ENCODE measurements at places on chromosomes 2 and 18.

GRCh38 chr2:177599139-177599688, 206.6 kb downstream of the AGPS start:
- no peak for DNase-seq

DNA sequence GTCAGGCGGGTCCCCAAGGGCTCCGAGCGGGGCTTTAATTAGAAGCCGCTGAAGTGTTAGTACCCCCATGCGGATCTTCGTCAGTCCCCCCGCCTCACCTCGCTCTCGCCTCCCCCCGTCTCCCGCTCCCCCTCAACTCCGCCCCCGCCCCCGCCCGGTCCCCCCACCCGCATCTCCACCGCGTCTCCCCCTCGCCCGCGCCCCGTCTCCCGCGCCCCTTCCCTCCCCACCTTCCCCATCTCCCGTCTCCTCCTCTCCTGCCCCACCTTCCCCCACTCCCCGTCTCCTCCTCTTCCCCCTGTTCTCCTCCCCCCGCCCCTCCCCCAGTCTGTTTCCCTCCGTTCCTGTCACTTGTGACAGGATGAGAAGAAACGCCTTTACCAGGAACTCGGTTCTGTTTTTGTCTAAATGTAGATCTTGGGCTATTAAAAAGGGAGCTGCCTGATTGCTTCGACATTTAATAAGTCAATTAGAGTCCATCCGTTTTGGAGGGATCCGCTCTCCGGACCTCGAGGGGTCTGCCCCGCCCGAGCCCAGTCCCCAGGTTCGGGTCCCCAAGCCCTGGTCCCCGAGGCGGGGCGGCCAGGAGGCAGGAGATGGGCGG, 969 bp upstream of the ALKAL2 start:
- no peak for DNase-seq

DNA sequence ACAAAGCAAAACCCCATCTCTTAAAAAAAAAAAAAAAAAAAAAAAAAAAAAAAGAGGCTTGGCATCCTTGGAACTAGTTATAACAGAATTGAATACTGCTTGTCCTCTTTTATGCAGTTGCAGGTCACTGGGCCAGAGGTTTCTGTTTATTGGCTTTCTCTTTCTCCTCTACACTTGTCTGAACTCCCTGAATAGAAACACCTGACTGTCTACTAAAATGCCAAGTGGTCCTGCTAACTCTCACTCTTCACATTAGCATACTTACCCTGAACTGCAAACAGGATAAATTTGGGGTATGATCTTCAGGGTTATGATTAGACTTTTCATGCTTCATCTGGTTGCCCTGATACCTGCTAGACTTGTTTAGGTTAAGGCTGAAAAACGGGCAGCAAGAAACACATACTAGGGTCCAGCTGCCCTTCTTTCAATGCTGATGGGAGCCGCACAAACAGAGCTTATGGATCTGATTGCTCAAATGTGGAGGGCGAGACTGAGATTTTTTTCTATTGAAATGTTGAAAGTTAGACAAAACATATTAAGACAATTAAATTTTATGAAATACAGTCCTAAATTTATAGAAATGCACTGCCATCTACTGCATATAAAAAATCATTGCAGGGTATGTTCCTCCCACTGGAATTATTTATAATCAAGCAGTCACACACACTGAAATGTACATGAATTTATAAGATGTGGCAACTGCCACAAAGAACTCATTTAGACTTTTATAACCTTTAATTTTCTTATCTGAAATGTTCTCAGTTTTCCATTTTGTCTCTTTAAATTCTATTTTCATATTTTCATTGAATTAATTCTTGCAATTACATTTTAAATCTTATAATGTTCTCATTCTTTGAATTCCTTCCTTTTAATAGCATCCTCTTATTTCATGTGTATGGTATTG, 40.8 kb downstream of the GTF3C3 start:
- no peak for DNase-seq

- peak; percentile 50 for DNase-seq
Measured at GRCh38 chr2:240614391-240614790, 10.9 kb upstream of the GPR35 start.

- DNase-seq = no peak
Measured at GRCh38 chr2:204909791-204910190, 364.5 kb downstream of the PARD3B start.

- no peak for DNase-seq
Measured at GRCh38 chr2:203077451-203077850, 62.8 kb downstream of the NBEAL1 start.

GRCh38 chr2:210568108-210568507, 11.7 kb downstream of the CPS1 start:
- no peak for DNase-seq

GRCh38 chr2:179097131-179097530, 47.2 kb upstream of the CCDC141 start:
- DNase-seq = no peak

GRCh38 chr2:45919711-45920111, 268.2 kb downstream of the PRKCE start:
- DNase-seq = no peak

GRCh38 chr18:76174451-76174850, 320.6 kb downstream of the ZNF516 start:
- DNase-seq = no peak

DNA sequence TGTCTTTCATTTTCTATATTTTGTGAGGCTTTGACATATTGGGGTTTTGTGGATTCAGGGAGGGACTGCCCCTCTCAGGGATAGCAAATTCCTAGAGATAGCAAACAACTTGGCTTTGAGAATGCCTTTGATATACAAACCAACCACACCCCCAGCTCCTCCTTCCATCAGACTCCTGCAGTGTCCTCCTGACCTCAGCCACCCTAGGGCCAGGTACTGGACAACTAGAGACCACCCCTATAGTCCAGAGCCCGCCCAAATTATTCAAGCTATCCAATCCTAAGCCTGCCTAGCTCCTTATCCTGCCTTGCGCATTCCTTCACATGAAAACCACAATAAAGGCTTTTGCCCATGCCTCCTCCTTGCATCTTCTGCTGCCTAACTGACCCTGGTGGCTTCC, 22.9 kb upstream of the STAM2 start:
- DNase-seq = no peak

DNA sequence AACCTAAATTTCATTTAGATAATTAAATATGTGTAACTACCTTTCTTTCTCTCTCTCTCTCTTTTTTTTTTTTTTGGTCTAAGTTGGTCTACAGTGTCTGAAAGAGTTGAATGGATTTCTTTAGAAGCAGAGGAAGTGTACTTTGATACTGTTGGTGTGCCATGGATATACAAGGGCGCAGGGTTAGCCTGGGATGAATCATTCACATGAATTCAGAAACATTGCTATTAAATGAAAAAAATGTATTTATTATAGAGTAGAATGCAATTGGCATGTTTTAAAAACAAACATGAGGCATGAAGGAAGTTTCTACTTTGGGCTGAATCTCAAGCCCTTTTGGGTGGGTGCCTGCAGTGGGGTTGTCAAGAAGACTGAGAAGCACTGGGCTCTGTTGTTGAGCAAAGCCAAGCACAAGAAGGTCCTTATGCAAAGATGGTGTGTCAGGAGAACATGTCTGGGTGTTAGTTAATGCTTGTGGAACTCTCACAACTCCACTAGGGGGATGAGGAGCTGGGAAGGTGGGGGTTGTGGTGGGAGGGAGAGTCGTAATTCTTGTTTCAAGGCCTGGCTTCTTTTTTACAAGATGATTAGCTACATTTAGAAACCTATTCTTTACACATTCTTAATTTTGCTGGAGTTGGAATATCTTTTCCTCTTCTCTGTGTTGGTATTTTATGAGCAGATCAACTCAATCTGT, 57.9 kb downstream of the LYPD6 start:
- DNase-seq = no peak

GRCh38 chr18:26462355-26462754, 86.0 kb downstream of the KCTD1 start:
- no peak for DNase-seq

GRCh38 chr2:48112911-48113680, 206.8 kb upstream of the FBXO11 start:
- DNase-seq = no peak

GRCh38 chr2:121351521-121352318, 66.7 kb upstream of the TFCP2L1 start:
- DNase-seq = no peak

DNA sequence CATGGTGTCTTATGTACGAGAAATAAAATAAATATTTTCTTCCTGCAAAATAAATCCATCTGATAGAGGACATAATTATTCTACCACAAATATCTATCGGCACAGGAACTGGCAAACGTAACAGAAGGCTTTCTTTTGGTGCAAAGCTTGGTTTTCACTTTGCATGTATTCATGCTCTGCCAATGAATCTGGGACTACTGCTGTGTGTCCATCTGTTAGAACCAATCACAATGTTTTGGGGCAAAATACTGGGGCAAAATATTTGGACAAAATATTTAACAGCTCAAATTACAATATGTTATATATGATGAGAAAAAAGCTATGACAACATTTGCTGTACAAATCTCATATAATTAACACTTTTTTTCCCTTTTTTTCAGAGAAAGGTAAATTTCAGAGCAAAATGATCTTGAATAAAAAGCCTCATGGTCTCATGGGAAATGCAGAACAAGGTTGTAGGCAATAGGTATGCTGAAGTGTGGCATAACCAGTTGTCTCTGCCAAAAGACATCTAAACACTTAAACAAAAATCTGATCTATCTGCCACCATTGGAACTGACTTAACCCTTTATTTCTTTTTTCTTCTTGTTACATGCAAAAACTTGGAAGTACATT, 923.2 kb downstream of the CPS1 start:
- DNase-seq = no peak

DNA sequence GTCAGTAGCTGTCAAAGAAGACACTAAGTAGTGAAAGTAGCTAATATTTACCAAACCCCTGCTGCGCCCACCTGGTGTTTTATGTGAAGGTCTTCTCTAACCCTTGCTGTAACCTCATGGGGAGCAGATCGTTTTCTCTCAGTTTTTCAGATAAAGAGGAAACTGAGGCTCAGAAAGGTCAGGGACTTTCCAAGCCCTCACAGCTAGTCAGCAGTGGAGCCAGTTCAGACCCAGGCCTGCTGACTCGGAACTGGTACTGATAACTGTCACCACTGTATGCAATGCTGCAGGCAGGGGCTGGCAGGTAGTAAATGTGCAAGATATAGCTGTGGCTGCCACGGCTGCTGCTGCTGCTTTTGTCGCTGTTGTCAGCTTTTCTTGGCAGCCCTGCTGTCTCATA, 69.1 kb downstream of the LRRFIP1 start:
- DNase-seq = peak; percentile 81

- no peak for DNase-seq
Measured at GRCh38 chr2:109473616-109474318, 140.0 kb downstream of the SEPTIN10 start.

DNA sequence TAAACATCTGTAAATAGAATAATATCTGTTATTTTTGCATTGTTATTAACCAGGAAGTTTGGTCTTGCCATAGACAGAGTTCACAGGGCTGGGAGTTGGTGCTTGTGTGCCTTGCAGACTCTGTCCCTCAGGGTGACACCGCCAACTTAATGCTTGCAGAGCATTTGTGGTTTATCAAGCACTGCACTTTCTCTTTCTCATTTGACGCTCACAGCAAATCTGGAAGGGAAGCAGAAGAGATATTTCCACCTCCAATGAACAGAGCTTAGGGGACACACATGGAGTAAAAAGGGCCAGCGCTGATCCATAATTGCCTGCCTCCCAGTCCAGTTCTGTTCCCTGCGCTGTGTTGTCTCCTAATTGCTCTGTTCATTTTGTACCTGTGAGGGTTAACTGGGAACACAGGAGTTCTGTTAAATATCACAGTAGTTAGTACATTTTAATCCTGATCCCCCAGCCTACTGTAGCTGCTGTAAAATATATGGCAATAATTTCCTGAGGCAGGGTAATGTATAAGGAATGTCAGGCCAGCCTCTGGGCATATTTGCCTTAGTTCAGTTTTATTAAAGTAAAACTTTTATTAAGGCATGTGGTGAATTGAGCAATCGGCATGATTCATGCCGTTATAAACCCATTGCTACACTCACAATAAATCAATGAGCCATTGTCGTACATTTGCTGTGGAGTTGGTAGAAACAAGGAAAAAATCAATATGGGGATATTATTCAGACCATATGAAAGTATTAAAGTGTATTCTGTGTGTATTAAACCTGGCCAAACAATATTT, 182.5 kb upstream of the OSR1 start:
- DNase-seq = no peak

- no peak for DNase-seq
Measured at GRCh38 chr2:227862227-227862740, 9.1 kb upstream of the DAW1 start.

- DNase-seq = no peak
Measured at GRCh38 chr18:58098706-58099105, 54.7 kb downstream of the NEDD4L start.

DNA sequence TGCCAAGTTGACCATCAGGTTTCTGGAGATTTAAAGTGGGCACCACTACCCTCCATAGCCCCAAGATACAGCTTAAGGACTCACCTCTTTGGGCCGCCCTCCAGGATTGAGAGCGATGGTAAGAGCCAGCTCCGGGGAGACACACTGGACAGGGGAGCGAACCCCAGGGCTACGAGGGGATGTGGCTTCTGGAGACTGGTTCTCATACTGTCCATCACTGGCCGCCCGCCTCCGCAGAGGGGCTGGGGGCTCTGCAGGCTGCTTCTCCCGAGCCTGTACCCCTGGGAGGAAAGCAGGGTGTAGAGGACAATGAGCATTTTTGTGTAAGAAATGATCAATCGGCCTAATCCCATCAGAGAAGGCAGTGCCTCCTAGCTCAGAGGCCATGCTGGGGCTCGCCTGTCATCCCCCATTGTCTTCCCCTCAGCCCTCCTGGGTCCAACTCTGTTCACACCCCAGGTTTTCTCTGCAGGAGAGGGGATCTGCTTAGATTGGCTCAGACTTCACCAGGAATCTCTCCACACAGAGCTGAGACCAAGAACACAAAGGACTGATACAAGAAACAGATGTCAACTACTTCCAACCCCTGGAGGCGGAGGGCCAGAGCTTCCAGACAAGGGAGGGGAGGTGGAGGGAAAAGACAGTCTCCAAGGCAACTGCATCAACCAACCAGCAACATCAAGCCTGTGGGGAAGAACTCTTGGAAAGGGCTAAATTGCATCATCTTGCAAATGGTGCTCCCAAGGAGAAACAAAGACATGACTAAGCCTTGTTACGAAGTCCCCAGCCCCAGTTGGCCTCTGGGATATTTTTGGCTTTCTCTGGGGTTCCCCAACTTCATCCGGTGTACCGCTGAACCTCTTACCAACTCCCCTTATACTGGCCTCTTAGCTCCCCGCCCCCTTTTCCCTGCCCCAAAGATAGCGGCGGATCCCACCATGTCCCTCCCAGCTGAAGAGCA, 166.6 kb downstream of the TNS1 start:
- DNase-seq = no peak

DNA sequence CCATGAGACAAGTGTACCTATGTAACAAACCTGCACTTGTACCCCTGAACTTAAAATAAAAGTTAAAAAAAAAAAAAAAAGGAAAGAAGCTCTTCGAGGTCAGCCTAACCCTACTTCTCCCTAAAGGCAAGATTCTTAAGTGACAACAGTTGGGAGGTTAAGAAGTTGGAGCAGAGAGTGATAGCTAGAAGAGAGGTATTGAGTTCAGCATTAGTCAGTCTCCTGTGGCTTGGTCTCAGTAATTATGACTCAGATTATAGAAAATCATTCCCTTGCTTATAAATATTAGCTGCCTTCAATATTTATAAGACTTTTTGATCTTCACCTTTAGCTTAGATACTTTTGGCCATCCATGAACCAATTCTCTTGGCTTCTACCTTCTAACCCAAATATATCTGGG, 926.8 kb upstream of the SLC39A10 start:
- no peak for DNase-seq

GRCh38 chr2:144937910-144938709, 418.2 kb upstream of the ZEB2 start:
- DNase-seq = no peak

- no peak for DNase-seq
Measured at GRCh38 chr18:3513481-3513880, 63.5 kb downstream of the TGIF1 start.

Data from activated effector memory CD4-positive, alpha-beta T cell treated with anti-CD3 and anti-CD28 coated beads, Interleukin-2, amount 50 U/mL, for 16 hours (primary cell).